Activated CD8-positive, alpha-beta T cell treated with anti-CD3 and anti-CD28 coated beads, Interleukin-2, amount 10 ng/mL, durations not matched to agents 7 days and 5 days (primary cell): ENCODE measurements at places on chromosomes 4 and X.

DNA sequence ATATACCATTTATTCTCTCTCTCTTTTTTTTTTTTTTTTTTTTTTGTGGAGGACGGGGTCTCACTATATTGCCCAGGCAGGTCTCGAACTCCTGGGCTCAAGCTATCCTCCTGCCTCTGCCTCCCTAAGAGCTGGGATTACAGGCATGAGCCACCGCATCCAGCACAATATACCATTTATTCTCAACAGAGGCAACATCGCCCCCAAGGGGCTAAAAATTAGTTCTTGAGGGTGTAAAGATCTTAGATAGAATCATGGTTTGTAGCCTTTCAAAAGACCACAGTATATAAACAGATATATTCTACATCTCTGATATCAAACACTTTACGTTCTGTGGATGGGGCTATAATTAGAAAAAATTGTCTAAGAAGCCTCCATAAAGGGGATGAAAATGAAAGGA, 39.8 kb upstream of the TCEAL2 start:
- no peak for DNase-seq

- peak; percentile 39 for DNase-seq
These were observed 127.4 kb upstream of the RPL34 start for GRCh38 chr4:108492816-108493595.

DNA sequence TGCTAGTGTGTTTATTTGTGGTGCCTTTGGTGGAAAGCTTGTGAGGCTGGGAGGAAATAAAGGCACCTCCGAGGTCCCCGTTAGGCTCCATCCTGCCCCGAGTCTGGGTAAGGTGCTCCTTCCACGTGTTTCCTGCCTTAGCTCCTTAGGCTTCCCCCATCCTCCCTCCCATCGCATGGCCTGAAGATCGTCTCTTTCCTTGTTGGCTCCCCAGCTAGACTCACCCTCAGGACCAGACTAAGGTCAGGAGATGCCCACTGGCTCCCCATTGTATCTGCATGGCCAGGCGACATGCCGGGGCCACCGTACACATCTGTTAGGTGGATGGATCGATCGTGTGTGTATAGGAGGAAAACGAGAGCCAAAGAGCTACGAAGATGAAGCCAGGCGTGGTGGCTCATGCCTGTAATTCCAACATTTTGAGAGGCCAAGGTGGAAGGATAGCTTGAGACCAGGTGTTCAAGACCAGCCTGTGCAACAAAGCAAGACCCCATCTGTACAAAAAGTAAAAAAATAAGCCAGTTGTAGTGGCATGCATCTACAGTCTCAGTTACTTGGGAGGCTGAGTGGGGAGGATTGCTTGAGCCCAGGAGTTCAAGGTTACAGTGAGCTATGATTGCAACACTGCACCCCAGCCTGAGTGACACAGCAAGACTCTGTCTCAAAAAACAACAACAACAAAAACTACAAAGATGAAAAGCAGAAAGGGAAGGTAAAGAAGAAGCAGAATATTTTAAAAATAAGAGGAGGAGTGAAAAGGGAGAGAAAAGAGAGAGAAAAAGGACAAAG, 53.7 kb downstream of the SEPSECS start:
- DNase-seq: no peak

DNA sequence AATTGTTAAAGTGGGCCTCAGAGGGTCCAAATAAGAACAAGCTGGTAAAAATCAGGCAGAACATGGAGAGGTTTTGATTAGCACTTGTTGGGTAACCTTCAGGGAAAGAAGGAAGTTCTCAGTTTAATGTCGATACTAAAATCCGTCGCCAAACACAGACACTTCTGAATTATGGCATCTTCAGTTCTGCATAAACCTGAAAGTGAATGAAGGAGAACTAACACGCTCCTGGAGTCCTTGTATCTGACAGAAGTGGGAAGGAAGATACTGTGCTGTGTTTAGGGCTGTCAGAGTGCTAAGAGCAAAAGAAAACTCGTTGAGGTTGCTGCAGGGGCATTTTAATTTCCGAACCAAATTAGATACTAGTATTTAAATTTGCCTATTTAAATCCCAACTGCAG, 106.2 kb downstream of the TMA16 start:
- no peak for DNase-seq

DNA sequence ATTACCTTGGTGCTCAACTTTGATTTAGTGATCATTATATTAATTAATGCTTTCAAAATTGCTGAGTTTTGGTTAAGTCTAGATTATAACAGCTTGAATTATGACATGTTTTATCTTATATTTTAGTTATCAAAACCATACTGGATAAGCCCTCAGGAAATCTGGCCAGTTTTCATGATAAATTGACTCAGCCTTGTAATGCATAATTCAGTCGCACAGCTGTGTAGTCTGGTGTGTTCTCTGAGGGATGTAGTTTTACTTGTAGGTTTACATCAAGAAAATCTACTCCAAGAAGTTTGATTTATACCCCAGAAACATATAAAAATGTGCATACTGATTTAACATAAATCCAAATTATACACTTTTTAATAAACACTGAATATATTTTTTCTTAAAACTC, 477.5 kb downstream of the SPRY1 start:
- DNase-seq: no peak

DNA sequence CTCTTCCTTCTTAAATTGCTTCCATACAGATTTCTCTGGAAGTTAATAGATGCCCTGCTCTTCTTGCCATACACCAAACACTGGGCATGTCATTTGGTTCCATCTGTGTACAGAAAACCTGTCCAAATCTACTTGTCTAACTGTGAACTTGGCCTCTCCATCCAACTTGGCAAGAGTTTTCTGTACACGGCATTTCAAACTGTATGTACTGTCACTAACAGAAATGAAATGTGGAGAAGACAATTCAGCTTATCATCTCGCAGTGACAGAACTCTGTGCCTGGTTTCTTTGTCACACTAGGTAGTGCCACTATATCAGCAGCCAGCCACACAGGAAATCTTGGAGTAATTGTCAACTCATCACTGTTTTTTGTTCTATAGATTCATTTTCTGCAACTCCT, 58.2 kb downstream of the CXXC4 start:
- no peak for DNase-seq

- no peak for DNase-seq
These were observed 42.5 kb downstream of the TMEM164 start for GRCh38 chrX:110045421-110045820.
